ENCODE measurements at places on chromosomes 13 and 19.

DNA sequence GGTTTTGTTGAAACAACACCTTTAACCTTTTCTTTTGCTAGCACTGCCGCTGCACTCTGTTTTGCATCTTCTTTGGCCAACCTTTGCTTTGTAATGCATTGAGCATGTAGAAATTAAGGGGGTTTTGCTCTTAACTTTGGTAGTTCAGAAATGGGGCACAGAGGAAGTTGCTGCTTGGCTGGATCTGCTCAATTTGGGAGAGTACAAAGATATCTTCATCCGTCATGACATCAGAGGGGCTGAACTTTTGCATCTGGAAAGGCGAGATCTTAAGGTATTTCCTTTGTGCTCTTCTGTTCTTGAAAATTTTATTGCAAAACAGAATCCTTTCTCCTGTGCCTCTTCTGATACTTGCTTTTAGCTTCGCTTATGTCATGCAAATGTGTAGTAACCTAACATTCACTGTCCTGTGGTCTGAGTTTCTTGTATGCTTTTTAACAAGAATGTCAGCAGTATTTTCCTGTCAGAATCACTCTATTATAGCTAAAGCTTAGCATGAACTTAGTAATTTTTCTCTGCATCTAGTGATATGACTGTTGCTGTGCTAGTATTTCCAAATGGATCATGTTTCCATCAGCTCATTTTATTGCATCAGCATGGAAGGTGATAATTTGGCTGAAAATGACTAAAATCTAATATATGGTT, 50.7 kb upstream of the AKAP11 start:
- DNase-seq, result no peak

GRCh38 chr19:16525751-16526481, 16.3 kb downstream of the CHERP start:
- no peak for DNase-seq

DNA sequence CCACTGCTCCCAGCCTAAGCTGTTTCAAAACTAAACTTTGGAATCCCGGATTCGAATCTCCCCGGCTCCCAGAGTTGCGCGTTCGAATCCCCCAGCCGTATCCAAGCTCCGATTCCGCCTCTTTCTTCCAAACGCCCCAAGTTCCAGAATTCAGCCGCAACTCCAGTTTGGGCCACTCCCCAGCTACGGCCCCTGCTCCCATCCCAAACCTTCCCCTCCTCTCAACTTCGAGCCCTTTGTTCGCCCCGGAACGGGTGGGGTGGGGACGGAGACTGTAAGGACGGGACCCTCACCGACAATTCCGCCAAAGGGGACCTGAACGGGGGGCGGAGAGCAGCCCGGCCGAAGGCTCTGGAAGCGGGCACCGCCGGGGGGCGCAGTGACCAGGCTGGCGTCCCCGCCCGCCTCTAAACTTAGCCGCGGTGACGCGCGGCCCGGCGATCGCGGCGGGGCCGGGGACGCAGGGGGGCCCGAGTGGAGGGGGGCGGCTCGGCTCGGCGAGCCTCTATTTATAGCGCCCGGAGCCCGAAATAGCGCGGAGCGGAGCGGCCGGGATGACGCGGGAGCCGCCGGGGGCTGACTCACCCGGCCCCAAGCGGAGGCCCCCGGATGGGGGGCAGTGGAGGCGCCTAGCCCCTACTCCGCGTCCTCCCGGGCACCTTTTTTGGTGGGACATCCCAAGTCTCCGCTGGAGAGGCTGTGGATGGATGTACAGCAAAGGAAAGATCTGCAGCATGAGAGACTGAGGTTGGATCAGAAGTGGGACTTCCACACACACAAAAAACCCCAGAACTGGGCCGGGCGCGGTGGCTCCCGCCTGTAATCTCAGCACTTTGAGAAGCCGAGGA, 4.9 kb upstream of the ERCC1 start:
- DNase-seq, result no peak

DNA sequence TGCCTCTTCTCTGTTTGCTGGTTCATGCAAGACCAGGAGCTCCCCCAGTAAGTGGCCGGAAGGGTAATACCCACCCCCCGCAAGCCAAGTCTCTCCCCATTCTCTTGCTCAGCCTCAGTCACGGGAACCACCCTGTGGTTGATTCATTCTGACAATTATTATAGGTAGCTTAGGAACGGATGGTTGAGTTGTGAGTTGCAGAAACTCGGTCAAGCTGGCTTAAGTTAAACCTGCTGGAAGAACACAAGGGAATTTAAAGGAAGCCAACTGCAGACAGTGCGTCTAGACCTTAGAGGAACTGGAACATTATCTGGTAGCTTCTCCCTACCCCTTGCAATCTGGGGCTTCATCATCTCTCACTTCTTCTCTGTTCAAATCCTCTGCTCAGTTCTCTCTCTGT, 8.9 kb downstream of the FPR1 start:
- DNase-seq, result no peak

DNA sequence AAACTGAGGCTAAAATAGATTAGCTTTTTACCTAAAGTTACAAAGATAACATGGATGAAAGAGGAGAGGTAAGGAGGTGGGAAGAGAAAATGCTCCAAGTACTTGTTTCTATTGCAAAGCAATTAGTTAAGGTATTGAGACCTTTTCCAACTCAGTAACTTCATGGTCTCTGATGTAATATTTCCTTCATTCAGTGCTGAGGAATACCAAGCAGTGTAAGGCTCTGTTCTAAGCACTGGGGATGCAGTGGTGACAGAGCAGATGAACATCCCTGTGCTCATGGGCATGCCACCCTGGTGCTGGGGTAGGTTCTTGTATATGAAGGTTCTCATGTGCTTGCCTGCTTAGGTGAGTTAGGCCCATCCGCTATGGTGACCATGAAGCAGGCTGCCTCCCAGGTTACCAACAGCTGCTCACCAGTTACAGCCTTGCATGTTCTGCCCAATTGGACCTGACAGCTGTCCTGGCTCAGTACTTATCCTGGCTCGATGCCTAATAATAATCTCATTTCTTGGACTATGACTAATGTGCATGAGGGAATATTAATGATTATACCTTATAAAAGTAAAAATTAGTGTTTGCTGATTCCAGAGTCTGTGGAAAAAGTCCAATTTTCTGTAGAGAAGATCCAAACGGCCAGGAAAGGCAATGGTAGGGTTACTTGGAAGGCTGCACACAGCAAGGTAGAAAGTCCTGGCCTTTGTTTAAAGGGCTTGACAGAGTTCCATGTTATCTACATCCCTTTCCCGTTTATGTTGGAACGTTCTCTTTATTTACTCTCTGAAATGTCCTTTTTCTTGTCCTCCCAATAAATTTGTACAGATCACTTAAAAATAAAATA, 48.3 kb downstream of the LATS2 start:
- DNase-seq, result no peak

DNA sequence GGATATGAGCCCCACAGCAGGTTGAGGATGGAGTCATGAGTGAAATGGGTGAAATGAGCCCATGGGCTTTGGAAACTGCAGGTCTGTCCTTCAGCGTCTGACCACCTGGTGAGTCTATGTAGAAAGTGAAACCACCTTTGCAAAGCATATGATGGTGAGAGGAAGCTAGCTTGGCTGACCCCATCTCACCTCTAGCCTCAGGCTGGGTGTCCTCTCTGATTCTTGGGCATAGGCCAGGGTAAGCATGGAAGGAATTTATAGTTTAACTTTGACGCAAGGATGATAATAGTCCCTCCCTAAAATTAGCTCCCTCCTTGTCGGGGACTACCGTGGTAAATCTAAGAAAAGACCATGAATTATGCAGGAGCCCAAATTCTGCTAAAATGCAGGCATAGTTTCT, 16.8 kb upstream of the PSG9 start:
- DNase-seq, result no peak

GRCh38 chr13:102028868-102029267, 373.0 kb downstream of the FGF14 start:
- no peak for DNase-seq

DNA sequence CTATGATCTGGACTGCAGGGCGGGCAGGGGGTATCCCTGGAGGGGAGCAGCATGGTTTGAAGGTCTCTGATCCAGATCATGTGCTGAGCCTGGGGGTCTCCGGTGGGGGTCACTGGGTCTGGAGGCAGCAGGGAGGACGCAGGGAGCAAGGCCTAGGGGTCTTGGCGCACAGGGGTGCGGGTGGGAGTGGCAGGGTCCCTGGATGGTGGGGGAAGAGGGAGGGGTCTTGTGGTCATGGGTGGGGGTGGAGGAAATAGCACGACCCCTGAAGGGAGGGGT, 1.9 kb downstream of the BTBD2 start:
- no peak for DNase-seq

DNA sequence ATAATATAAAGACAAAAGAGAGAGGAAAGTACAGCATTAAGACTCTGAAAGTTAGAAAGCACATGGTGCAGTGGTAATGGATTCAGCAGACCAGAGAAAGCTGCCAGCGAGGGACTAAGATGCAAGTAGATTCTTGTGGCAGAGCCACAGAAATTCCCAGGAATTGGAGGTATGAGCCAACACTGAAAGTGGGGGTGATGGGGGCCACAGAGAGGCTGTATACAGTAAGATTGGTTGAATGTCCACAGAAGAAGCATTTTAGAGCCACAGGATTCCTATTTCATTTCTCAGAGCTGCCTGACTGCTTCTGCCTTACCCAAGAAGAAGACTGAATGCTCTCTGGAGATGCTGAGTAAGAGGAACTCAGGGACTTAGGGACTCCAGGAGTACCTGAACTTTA, 295.0 kb downstream of the LMO7 start:
- no peak for DNase-seq

DNA sequence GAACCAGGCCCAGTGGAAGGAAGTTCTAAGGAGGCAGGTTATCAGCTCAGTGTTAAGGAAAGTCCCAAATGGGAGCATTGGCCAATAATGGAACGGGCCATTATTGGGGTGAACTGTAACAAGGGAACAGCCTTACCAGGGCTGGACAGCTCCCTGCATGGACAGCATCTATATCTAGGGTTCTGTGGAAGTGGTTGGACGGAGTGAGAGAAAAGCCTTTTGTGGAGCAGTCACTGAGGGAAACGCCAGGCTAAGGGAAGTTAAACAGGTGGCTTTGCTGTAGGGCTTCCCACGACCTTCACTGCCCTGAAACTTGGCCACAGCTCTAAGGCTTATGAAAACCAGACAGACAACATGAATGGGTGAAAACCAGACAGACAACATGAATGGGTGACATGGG, 17.0 kb downstream of the POU2F2 start:
- no peak for DNase-seq

GRCh38 chr13:40786568-40786996, 2.8 kb upstream of the SLC25A15 start:
- no peak for DNase-seq

DNA sequence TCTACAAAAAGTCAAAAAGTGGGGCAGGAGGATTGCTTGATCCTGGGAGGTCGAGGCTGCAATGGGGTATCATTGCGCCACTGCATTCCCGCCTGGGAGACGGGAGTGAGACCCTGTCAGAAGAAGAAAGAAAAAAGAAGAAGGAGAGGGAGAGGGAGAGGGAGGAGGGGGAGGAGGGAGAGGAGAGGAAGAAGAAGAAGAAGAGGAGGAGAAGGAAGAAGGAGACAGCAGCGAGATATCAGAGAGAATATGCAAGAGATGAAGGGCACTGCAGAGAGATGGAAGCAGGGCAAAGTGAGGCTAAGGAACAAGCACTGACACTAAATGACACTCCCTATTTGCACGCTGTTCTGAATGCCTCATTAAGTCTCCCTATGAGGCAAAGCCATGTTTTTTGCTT, 14.5 kb downstream of the CYP2F1 start:
- no peak for DNase-seq

- no peak for DNase-seq
Measured at GRCh38 chr13:84662491-84662890, 780.2 kb upstream of the SLITRK1 start.

- no peak for DNase-seq
Measured at GRCh38 chr13:114061047-114061446, 71.4 kb downstream of the RASA3 start.

DNA sequence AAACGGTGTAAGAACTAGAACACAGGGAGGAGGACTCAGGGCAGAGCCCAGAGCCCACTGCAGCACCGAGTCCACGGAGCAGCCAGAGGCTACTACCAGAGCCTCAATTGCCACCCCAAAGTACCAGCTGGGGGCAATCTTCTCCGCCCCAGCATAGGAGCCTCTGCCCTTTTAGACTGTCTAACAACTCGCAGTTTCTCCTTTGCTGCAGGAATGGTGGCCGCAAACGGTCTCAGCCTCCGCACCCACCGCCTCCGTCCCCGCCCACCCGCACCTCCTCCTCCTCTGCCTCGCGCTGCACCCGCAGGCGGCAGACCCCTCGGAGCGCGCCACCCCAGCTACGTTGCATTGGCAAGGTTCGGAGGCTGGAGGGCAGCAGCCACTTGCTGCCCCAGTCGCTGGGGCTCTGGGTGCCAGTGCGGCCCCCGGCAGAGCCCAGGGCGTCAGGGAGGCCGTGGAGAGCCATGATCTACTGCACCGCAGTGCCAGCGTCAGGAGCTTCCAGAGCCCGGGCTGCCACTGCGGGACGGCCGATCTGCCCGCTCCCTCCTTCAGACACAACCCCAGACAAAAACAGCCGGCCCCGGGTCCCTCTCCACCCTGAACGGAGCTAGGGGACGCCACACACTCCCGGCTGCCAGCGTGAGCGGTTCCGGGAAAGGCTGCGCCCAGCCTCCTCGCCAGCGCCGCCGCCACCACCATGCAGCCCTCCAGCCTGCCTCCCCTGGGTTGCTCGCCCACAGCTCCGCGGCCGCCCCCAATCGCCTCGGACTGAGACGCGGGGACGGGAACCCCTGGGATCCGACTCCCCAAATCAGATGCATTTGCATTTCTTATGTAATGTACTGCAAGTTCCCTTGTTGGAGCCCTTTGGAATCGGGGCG, 1.8 kb downstream of the FGF14 start:
- no peak for DNase-seq

GRCh38 chr19:45526143-45526542, 18.9 kb downstream of the VASP start:
- no peak for DNase-seq

- no peak for DNase-seq
Measured at GRCh38 chr19:3097442-3097871, 3.3 kb downstream of the GNA11 start.

GRCh38 chr13:44218501-44219240, 155.0 kb upstream of the SERP2 start:
- no peak for DNase-seq

GRCh38 chr13:84668637-84669036, 786.4 kb upstream of the SLITRK1 start:
- DNase-seq, result no peak

DNA sequence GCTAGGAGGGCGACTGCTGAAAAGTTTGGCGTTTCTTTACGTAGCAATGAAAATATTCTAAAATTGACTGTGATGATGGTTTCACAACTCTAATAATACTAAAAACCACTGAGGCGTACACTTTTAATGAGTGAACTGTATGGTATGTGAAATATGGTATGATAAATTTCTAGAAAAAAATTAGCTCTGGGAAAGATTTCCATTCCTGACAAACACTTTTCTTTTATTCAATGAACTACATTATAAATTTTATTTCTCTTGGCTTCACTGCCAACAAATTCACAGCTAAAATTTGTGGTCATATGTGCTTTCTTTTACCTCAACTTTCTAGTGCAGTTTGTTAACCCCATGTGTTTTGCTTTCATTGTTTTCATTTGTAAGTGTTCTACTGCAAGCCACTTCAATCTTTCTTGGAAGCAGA, 11.1 kb downstream of the ZC3H13 start:
- no peak for DNase-seq

GRCh38 chr13:48221686-48222187, 11.3 kb upstream of the ITM2B start:
- no peak for DNase-seq

Measured in CD4-positive, alpha-beta T cell treated with Interleukin-4 for 4 hours (primary cell).